Stimulated activated CD4-positive, alpha-beta T cell treated with anti-CD3 and anti-CD28 coated beads, Interleukin-15, amount 100 ng/mL, for 1 hour (primary cell): ENCODE measurements at places on chromosomes 11 and 22.

DNA sequence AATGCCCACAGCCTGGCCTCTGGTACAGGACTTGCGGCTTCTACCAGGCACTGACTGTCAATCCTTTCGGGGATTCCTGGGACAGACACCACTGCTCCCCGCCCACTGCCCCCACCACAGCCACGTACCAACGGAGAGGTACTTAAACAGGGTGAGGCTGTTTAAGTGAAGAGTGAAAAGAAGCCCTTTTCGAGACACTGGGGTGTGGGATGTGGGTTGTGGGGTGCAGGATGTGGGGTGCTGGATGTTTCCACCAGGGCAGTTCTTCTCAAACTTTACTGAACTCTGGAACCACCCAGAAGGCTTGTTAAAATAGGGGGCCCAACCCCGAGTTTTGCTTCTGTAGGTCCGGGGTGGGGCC, 34.2 kb upstream of the PRR5 start:
- no peak for DNase-seq

DNA sequence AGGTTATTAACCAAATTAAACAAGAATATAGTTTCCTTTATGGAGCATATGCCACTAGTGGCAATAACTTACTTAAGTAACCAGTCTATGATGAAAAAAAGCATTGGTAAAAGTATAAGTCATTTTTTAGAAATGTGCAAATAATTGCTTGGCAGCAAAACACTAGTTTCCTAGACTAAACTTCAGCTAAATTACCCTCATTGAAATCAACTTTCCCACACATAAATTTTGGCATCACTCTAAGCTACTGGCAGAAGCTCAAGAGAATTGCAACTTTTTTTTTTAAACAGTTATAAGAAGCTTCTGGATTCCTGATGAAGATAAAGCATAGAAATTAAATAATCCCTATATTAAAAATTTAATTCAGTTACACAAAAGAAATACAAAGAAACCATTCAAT, 12.5 kb downstream of the CCDC34 start:
- DNase-seq, result no peak

- DNase-seq, result no peak
Measured at GRCh38 chr22:42001121-42001520, 2.5 kb downstream of the WBP2NL start.

DNA sequence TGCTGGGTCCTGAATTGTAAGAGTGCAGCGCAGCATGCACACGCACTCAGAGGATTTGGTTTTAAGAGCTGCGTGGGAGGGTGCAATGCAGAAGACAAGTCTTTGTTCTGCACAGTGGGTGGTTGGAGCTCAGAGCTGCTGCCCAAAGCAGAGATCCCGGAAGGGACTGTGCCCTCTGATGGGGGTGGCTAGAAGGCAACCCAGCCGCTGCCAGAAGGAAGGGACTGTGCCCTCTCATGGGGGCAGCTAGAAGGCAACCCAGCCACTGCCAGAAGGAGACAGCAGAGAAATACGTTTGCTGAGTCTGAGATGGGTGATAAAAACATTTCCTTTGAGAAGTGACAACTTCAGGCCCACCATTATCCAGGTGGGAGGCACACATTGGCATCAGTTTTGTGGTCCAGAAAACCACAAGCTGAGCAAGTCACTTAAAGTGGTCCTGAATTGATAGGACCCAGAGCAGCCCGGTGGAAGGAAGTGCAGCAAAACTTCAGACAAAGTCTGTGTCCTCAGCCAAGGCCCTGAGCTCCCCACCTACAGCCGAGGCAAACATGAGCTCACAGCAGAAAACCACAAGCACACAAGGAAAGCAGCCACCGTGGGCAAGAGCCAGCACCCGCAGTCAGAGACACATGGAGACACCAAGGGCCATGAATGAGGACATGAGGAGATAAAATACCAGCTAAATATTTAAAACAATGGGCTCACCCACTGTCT, 4.3 kb downstream of the KRTAP5-6 start:
- DNase-seq, result no peak

DNA sequence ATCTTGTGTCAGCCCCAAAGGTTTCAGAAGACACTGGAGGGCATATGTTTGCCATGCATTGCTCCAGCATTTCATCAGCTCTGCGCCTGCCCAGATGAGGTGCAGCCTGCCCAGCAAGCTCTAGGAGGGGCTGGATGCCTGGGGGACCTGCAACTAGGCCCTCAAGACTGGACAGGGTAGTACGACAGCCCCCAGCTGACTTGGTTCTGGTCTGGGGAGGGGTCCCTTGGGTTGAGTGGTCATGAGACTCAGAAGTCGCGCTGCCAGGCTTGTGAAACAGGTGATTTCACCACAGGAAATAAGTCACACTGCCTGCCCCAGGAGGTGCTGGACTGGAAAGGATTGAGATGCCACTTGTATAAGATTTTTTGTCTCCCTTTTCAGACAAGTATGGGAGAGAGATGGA, 23.4 kb downstream of the TPBGL start:
- no peak for DNase-seq

GRCh38 chr11:11445441-11446185, 92.6 kb upstream of the CSNK2A3 start:
- DNase-seq, result no peak

DNA sequence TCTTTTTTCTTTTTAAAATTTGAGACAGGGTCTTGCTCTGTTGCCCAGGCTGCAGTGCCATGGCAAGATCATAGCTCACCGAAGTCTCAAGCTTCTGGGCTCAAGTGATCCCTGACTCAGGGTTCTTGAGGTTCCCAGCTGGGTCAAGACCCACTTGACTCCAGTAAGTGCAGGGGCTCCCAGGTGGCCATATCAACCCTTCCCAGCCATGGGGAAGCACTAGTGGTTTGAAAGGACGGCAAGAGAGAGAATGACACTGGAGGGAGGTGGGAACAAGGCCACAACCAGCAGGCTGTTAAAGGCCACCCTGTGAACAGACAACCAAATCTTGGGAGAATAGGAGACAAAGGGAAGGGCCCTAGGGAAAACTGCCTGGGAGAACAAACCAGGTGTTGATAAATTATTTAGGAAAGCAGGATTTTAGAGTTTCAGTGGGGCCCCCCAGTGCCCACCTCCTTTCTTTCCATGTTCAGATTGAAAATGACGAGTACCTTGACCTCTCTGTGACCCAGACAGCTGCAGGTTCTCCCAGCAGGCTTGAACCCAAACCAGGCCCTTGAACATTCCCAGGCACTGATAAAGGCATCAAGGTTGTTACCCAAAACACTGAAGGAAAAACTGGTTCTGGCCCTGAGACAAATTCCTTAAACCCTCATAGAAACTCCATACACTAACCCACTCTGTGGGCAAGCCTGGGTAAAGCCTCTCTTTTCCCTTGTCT, 28.8 kb downstream of the KLHL22 start:
- DNase-seq, result no peak

- DNase-seq, result no peak
Measured at GRCh38 chr11:126225295-126225665, 13.7 kb downstream of the FAM118B start.

DNA sequence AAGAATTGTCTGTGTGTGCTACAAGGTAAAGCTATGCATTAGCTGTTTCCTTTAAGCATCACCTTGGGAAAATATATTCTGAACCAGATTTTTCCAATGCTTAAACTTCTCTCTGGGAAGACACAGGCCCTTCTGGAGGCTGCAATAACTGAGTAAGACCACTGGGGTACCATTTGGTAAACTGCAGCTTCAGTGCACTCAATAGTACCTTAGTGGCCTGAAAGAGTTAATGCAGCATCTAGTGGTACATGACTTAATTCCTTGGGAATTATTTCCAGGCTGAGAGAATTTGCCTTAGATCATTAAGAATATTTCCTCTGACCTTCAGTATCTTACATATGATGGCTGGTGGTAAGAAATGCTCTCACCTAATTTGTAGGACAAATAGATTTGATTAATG, 727.4 kb downstream of the DLG2 start:
- DNase-seq, result no peak

DNA sequence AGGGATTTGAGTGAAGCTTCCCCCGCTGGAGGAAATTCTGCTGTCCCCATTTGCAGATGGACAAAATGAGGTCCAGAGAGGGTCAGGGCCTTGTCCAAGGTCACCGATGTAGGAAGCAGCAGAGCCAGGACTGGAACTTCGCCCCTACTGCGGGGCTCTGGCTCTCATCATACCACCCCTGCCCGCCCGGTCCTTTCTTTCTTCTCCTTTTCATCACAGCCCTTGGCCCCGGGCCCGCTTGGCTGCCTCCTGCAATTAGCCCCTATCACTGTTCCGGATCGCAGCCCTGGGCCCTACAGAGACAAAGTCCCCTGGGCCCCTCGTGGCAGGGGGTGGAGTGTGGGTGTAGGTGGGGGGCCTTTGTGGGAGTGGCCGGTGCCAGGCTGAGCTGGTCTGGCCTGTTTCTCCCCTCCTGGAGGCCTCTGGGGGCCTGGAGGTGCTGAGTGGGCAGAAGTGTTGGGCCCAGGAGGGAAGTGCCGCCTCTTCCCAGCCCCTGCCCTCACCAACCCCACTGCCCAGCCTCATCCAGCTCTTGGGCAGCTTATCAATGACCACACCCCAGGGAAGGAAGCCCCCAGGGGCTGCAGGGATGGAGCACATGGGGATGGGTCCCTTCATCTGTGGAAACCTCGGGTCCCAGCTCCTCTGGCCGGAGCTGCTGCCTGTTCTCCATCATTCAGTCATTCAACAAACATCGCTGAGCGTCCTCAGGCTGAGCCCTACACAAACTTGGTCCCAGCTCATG, 3.4 kb downstream of the EMID1 start:
- no peak for DNase-seq
